ENCODE measurements at places on chromosomes 2 and 18.

GRCh38 chr2:43057742-43058725 lies 168.4 kb downstream of the ZFP36L2 start:
- DNase-seq: no peak

DNA sequence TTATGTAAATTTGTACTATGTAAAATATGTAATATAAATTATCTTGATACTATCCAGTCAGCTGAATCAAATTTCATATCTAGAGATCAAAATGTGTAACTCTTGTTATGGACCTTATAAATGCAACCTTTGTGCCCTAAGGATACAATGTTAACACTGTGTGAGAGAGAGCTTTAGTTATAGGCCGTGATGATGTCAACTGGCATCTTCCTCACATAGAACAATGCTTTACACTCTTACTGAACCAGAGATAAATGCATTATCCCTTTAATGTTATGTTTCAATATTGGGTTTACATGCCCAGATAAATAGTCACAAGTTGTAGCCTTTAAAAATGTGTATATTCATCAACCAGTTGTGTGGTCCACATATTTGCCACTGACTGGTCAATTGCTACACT lies 115.1 kb downstream of the KCNJ3 start:
- DNase-seq: no peak

DNA sequence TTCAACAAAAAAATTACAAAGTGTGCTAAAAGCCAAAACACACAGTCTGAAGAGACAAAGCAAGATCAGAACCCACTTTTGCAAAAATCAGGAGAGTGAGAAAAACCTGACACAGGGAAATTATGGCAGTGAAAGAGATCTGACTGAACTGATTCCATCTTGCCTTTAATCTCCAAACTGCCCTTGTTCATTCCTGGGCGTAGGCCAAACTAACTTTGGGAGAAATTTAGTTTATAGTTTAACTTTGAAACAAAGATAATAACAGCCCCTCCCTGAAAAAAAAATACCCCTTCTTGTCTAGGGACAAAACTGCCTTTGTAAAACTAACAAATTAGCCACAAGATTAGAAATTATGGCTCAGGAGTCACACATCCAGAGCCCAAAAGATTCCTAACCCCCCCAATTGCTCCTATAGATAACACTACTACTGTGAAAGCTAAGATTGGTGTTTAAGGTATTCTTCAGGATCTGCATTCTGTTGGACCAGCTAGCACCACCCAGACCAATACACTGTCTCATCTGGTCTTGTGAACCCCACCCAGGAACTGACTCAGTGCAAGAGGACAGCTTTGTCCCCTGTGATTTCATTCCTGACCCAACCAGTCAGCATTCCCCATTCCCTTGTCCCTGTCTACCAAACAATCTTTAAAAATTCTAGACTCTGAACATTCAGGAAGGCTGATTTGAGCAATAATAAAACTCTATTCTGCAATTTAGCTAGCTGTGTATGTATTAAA lies 226.1 kb upstream of the SH3BP4 start:
- DNase-seq: no peak

- DNase-seq: peak; percentile 90
Measured at GRCh38 chr2:230408244-230408842, 7.7 kb upstream of the SP100 start.

DNA sequence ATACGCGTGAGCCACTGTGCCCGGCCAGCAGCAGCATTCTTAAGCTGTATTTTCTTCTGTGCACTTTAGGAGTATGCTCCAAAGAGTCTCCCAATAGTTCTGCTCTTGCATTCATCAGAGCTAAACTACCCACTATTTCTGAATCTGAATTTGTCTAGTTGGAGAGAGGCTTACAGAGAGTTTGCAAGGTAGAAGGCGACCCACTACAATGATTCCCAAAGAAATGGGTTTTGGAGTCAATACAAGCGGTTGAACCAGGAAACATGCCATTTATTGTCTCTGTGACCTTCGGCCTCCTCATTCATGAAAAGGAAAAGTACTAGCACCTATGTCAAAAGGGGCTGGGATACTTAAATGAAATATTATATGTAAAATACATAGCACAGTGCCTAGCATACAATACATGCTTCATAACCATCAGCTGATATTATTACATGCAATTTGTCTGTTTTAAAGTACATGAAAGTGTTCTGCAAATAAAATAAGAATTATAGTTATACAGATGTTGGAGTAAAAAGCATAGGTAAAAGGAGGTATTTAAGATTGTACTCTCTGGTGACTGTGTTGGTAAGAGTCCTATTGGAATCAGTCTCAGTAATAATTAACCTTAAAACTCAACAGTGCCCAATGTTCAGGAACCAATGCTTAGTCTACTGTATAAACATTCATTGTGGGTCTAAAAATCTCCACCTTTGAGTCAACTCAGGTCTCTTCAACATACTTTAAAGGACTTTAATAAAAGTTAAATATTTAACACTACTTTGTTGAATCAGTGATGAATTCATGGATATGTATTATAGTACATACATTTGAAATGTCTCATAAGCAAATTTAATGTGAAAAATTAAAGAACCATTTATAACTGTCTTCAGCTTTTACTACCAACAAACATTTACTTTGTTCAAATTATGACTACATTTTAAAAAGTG lies 89.8 kb upstream of the GRB14 start:
- no peak for DNase-seq

GRCh38 chr2:48613211-48613610 lies 4.4 kb upstream of the GTF2A1L start:
- DNase-seq: no peak

DNA sequence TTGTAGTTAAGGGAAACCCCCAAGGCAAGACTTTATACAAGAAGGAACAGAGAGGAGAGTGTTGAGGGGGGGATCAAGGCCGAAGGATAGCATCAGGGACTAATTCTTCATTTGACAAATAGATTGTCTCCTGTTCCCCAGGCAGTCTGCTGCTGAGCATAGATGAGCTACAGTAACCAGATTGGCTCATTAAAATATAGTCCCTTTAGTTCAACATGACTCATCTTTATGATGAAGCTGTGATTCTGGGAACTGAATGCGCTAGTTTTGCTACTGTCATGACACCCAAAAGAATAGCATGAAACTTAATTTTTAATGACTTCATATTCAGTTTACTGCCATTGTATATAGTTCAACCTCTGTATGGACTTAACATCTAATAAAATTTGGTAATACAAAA lies 35.5 kb downstream of the TMEFF2 start:
- no peak for DNase-seq

DNA sequence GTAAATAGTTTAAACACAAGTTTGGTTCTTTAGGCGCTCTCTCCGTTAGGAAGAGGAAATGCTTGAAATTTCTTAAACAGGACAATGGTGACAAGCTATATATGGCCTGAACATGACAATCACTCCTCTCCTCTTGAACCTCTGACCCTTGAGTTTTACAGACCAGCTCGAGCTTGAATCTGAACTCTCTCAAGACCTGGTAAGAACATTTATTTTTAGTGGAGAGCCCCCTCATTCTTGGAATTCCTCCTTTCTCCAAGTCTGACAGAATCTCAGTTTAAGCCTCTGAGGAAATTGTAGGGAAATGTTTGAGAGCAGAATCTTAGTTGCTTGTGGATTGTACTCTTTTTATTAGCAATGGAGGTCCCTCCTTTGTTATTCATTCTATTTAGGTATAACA lies 1293.6 kb upstream of the ZEB2 start:
- DNase-seq: no peak

GRCh38 chr2:137947728-137948336 lies 16.4 kb upstream of the HNMT start:
- peak; percentile 69 for DNase-seq

GRCh38 chr2:70817284-70817954 lies 3.0 kb downstream of the CLEC4F start:
- no peak for DNase-seq

- DNase-seq: no peak
Measured at GRCh38 chr2:220959391-220959802, 612.7 kb downstream of the EPHA4 start.

- DNase-seq: peak; percentile 56
Measured at GRCh38 chr2:230713331-230714135, 891 bp downstream of the CAB39 start.

- DNase-seq: no peak
Measured at GRCh38 chr2:168239281-168239680, 8.1 kb downstream of the STK39 start.

- no peak for DNase-seq
Measured at GRCh38 chr2:235857598-235857997, 310.6 kb downstream of the GBX2 start.

DNA sequence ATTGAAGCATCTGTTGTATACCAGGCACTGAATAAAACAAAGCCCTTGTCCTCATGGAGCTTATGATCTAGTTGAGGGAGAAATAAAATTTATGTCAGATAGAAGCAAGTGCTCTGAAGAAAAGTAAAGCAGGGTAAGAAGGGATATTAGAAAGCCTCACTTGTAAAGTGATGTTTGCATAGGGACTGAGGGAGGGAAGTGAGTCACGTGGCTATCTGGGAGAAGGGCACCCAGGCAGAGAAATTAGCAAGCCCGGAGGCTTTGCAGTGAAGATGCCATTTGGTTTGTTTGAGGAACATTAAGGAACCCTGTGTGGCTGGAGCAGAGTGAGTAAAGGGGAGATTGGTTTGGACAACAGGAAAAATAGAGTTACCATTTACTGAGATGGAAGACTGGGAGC lies 52.1 kb downstream of the RBBP8 start:
- no peak for DNase-seq

DNA sequence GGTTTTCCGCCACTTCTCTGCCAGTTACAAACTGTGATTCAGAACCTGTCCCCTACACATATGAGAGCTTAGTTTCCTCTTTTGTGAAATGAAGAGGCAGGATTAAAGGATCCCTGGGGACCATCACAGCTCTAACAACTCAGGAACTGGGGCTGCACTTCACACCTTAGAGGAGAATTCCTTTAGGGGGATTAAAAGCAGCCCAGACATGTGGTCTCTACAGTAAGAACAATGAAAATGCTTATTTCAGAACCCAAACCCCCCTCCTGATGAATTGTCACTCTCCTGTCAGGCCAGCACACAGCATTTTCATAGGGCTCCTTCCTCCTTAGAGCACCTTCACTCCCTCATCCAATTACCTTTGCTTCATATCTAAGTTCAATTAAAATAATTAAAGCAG lies 101.5 kb upstream of the NEDD4L start:
- no peak for DNase-seq

DNA sequence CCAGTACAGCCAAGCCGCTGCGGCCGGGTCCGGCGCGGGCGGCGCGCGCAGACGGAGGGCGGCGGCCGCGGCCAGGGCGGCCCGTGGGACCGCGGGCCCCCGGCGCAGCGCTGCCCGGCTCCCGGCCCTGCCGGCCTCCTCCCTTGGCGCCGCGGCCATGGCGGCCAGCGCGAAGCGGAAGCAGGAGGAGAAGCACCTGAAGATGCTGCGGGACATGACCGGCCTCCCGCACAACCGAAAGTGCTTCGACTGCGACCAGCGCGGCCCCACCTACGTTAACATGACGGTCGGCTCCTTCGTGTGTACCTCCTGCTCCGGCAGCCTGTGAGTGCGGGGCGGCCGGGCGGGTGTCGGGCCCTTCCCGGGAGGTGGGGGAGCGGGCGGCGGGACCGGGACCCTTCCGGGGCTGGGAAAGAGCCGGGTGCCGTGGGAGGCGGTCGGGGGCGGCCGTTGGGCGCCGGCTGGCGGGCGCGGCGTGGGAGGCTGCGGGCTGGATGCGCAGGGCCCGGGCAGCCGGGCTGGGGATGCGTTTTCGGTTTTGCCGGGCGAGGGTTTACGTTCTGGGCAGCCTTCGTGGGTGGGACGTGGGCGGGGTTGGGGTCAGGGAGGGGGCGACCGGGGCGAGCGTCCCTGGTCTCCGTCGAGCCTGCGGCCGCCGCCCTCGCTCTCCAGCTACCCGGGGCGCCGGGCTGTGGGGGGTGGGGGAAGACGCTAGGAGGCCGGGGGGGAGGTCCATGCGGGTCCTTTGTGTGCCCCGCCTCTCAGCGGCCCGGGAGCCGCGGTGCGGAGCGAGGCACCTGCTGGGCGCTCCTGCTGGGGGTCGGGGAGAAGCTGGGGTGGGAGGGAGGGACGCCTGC lies 537 bp downstream of the AGFG1 start:
- peak; percentile 65 for DNase-seq

- peak; percentile 22 for DNase-seq
Measured at GRCh38 chr2:192150166-192150565, 44.6 kb downstream of the TMEFF2 start.

GRCh38 chr2:71474116-71474743 lies 20.9 kb downstream of the DYSF start:
- DNase-seq: no peak

- DNase-seq: no peak
Measured at GRCh38 chr2:208466920-208467298, 60.3 kb downstream of the PTH2R start.

DNA sequence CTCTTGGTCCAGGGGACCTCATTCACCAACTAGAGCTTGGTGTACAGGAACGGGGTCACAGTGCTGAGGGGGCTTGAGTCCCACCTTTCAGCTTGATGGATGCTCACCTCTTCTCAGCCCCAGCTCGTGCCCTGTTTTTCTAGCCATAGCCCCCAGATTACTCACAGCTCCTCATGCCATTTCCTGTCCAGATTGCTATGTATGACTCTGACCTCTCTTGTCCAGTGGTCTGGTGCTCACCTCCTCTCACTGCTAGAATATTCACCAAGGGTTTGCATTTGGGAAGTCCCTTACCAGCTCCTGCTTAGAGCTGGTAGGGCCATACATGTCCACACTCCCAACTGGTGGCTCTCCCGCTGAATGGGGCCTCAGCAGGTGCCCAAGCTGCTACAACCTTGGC lies 5.9 kb downstream of the LBX2 start:
- no peak for DNase-seq

GRCh38 chr18:44826418-44827259 lies 146.0 kb downstream of the SETBP1 start:
- peak; percentile 68 for DNase-seq

- DNase-seq: no peak
Measured at GRCh38 chr18:36543991-36544725, 246.6 kb downstream of the FHOD3 start.

- DNase-seq: peak; percentile 80
Measured at GRCh38 chr18:55096263-55096951, 137.1 kb upstream of the CCDC68 start.

GRCh38 chr2:218394298-218395089 lies 5.2 kb upstream of the CTDSP1 start:
- no peak for DNase-seq

GRCh38 chr2:64906853-64907536 lies 82.2 kb upstream of the SLC1A4 start:
- DNase-seq: no peak

Data from AG20443 (cell line).